Femur (tissue), 1 donor: ENCODE measurements at places on chromosomes 5 and 9.
A peak's percentile ranks its signal among the peaks of the same experiment; 100 is the strongest.

DNA sequence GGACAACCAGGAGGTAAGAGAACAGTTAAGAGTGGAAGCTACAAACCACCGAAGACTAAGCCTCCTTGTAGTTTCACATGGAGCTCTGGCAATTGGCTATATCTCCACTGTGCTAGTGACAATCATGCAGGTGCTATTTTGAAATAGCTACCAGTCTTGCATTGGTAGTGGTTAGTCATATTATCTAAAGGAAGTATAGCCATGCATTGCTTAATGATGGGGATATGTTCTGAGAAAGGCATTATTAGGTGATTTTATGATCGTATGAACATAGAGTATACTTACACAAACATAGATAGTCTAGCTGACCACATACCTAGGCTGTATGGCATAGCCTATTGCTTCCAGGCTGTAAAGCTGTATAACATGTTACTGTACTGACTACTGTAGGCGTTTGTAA is 28.4 kb downstream of the HSDL2 start:
- DNase-seq = no peak

DNA sequence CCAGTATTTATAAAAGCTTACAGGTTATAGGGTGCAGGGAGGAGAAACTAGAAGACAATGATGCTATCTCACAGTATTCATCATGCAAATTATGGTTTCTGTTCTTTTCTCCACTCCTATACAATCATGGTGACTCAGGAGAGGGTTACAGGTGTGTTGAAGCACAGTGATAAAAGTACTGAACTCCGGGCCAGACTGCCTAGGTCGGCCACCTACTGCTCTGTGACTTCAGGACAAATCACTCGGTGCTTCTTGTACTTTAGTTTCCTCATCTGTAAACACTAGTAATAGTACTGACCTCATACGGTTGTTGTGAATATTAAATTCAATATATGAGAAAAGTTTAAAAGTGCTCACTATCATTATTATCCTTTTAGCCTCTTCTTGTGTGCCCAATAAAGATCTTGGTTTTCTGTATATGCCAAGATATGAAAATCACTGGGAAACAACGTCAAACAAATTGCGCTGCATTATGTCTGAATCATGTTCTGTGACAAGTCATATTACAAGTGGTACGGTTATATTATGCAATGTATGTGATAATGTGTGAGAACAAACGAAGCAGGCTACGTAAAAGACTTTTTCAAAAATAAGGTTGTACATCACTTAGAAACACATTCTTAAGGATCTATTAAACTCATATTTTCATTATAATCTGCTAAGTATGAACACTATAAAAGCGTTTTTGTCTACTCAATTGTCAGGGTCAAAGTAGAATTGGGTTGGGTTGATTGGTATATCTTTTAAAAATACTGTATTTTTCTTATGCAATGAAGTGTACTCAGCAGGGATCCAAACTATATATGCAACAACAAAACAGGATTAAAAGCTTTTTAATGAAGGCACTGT is 153.3 kb downstream of the EFNA5 start:
- no peak for DNase-seq

GRCh38 chr5:58094031-58094430 is 365.9 kb downstream of the PLK2 start:
- DNase-seq = no peak

DNA sequence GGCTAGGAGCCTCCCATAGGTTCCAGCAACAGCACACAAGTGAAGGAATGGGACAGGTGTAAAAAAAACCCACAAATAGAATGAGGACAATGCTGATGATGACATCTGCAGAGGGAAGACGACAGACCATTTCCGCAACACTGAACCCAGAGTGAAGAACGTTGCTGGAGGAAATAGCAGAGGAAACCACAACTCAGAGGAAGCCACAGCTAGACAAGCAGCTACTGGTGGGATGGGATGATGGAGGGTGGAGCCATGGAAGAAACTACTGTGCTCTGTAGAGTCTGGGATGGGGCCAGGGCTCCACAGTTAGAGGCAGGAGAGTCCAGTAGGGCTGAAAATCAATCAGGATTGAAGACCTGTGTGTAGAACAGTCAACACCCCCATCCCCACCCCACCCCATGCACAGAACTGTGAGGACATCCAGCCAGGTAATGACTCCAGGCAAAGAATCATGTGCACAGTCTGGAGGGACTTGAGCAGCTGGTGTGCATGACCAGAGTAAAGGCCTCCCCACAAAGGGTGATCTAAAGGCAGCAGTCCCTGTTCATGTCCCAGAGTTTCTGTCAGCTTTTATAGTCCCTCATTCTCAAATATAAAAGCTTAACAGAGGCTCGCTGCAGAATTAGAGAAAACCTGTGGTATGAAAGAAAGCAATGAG is 65.2 kb upstream of the SPIN1 start:
- DNase-seq = peak; percentile 62

GRCh38 chr5:168179192-168179593 is 112.3 kb upstream of the WWC1 start:
- no peak for DNase-seq
